Activated naive CD4-positive, alpha-beta T cell (primary cell): ENCODE measurements at places on chromosomes 7 and 10.

DNA sequence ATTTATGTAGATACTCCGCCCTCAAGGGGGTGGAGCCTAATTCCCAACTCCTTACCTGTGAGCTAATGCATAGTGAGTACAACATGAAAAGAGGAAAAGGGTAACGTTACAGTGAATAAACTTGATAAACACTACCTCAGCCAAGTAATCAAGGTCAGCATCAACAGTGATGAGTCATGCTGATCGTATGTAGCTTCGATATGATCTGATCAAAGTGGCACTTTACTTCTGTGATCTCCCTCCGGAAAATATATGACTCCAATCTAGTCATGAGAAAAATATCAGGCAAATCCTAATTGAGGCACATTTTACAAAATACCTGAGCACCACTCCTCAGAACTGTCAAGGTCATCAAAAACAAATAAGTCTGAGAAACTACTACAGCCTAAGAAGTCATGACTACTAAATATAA lies 70.4 kb downstream of the VTI1A start:
- DNase-seq: no peak

GRCh38 chr10:8054244-8054493 lies 319 bp upstream of the GATA3 start:
- no peak for DNase-seq

DNA sequence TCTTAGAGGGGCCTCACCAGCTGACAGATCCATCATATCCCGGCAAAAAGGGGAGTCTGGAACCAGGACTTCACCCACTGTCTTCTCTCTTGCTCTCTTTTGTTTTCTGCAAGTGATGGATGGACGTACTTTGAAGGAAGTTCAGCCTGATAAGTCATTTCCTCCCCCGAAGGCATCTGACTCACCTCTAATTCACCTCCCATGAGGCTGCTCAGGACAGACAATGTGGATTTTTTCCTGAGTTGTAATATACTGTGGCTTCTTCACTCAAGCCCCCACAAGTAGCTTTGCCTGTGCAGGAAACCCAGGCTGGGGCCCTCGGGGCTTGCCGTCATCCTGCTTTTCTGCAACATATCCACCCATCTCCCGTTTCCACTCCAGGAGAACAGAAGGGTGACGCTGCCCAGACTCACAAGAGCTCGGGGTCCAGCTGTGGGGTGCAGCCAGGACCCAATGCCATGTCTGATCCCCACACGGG lies 70.4 kb downstream of the ASB13 start:
- DNase-seq: no peak

GRCh38 chr10:29959586-29959985 lies 99.8 kb downstream of the JCAD start:
- no peak for DNase-seq

DNA sequence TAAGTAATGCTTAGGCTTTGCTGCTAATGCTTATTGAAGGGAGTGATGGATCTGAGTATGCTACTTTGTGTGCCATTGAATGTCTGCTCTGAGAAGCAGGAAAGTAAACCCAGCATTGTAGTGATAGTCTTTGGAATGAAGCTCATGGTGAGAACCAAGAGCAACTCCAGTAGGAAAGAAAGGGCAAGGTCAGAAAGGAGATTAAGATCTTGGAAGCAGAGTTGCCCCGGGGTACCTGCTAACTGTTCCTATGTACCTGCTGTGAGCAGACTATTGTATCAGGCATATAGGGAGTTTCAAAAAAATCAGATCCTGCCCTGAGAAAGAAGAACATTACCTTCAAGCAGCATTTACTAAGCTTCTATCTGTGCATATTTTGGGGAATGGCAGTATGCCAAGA lies 54.5 kb upstream of the AASS start:
- no peak for DNase-seq

- DNase-seq: no peak
These were observed 85.2 kb downstream of the CHST15 start for GRCh38 chr10:124008187-124008586.

- no peak for DNase-seq
These were observed at the start of gene CTTNBP2 for GRCh38 chr7:117873310-117874190. Gene CTTNBP2, minus strand, starts transcription at chr7:117873441. Its CDS starts 26 bp downstream, at chr7:117873415.

DNA sequence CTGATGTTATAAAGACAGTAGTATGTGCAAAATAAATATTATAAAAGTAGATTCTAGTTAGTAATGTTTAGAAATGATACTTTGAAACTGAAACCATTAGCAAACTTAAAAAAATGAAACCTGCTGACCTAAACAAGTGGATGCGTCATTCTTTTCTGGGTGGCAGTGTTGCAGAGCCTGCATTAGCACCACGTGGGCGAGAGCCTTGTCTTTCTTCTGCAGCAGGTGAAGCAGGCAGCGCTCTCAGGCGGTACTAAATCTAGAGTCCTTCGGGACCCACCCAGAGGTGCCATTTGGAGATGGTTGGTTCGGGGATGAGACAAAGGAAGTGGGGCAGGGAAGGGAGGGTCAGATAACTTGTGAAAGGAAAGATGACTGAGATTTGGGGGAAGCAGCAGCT lies 759.1 kb upstream of the IGFBP3 start:
- no peak for DNase-seq

DNA sequence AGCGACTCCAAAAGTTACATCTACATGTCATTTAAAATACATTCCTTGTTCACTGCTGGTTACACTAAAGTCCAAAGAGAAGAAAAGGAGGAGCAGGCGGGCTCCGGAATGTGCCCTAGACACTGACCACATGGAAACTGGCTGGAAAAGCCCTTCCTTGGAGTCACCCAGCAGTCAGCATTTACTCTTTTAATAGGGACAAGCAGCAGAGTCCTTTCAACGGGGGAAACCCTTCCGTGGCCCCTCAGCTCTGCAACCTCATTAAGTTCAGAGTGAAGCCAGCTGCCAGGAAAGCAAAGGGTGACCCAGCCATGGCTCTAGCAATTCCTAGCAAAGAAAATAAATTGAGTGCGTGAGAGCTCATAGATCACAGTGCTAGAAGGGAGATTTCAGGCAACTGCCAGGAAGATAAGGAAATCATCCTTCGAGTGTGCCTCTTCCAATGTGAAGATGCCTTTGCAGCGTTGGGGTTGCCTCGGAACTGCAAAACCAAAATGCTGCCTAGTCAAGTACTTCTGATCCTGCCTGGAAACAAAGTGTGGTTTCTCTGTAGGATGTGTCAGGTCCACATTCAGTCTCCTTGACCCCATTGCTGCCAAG lies 101.6 kb downstream of the SORBS1 start:
- DNase-seq: no peak

- DNase-seq: no peak
These were observed 857 bp downstream of the MEOX2 start for GRCh38 chr7:15685358-15686294.

DNA sequence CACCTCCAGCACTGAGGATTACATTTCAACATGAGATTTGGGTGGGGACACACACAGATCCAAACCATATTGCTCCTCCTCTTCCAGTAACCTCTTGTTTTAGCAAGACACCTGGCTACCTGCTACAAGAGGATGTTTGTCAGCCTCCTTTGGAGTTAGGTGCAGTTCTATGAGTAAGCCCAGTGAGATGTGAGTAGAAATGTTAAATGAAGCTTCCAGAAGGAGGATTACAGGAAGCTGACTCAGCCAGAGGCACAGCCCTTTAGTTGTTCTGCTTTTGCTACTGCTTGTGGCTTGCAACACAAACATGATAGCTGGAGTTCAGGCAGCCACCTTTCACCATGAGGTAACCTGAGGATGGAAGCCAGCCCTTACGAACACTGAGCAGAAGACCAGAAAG lies 382.7 kb upstream of the RNF32 start:
- no peak for DNase-seq

DNA sequence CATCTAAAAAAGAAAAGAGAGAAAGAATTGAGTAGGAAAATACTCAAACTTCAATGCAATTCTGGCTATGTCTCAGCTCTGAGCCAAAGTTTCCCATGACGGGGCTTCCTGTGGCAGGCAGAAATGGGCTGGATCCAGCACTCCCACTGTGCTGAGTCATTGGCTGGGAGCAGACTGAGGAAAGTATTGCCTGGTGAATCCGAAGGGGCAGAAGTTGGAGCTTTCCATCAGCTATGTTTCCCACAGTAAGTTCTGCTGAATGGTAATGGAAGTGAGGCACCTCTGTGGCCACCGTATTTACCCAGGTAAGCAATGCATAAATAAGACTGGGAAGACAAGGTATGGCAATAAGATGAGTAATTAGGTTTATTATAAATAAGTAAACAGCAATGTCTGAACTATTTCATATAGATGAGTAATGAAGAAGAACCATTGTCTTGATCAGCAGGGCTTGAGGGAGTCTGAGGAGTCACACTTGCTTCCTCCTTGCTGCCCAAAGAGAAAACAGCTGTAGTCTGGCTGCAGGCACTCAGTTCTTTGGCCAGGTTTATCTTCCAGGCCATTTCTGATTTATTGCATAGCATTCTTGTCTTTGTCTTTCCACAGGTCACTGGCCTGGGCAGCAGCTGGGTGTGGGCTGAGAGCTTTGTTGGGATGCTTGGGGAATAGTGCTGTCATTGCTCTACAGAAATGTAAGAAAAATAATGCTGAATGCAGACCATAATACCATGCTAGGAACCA lies 255.3 kb downstream of the DNAJB9 start:
- DNase-seq: no peak

GRCh38 chr10:12375076-12375504 lies 25.7 kb downstream of the CAMK1D start:
- DNase-seq: no peak

GRCh38 chr7:151349507-151349853 lies 7.9 kb downstream of the NUB1 start:
- no peak for DNase-seq

DNA sequence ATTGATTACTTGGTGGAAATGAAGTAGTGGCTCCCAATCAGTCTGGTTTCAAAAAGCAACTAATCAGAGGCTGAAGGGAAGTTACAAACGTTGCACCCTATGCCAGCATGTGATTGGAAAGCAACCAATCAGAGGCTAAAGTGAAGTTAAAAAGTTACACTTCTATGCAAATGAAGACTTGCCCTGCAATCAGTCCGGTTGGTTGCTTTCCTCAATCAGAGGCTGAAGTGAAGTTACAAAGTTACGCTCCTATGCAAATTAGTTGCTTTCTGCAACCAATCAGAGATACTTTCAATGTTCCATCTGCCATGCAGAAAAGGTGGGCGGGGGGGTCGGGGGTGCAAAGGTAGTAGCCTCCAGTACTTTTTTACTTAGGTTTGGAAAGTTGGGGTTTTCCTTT lies 1077.1 kb downstream of the TYW1 start:
- DNase-seq: no peak

DNA sequence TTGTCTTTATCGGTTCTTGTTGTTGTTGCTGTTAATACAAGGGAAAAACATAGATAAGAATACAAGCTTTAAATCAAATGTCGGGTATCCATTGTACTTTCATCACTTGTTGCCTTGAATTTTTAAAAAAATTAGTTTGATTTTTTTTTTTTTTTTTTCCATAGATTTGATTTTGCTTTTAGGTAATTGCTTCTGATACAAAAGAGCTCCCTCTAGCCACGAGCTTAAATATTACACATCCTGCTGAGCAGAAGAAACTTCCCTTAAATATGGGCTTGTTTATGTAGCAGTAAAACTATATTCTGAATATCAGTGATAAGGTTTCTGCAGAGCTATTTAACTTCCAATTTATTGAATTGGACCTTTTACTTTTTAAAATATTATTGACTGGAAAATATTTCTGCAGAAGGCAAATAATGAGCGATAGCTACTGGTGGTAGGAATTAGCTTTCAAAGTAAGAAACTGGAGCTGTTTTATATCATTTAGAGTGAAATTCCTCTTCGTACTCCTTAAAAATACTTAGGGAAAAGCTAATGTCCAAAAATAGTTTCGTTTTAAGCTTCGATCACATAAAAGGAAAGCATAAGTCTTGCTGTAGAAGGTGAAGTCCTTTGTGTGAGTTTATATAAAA lies 216.9 kb downstream of the POLR1F start:
- no peak for DNase-seq

- no peak for DNase-seq
These were observed 103.2 kb upstream of the CYP26C1 start for GRCh38 chr10:92957223-92958010.

DNA sequence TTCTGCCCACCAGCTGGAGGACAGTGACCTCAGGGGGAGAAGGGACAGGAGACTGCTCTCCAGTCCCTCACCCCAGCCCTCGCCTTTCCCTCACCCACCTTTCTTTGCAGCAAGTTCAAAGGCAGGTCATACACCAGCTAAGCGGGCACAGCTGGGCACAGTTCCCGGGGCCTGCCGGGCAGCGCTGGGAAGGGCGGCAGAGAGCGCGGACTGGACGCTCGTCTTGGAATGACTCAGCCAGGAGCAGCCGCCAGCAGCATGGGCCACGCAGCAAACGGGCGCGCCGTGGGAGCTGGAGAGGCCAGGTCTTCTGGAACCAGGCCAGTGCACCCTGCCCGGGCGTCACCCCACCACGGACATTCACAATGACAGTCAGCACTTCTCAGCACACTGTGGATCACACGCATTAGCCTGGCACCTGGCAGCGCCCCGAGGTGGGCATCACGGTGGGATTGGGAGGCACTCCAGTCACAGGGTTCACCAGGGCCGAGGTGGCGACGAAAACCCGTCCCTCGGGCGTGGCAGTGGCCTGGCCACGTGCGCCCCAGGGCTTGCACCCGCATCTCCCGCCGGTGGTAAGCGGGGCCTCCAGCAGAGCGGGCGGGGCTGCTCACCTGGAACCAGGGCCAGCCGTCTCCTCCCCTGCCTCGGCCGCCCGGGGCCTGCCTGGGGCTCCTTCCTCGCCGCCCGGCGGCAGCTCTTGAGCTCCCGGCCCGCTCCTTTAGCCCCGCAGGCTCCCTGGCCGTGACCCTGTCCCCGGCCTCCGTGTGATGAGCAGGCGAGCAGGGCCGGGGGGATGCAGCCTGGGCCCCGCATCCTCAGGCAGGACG lies 29.0 kb upstream of the WDFY4 start:
- DNase-seq: no peak

DNA sequence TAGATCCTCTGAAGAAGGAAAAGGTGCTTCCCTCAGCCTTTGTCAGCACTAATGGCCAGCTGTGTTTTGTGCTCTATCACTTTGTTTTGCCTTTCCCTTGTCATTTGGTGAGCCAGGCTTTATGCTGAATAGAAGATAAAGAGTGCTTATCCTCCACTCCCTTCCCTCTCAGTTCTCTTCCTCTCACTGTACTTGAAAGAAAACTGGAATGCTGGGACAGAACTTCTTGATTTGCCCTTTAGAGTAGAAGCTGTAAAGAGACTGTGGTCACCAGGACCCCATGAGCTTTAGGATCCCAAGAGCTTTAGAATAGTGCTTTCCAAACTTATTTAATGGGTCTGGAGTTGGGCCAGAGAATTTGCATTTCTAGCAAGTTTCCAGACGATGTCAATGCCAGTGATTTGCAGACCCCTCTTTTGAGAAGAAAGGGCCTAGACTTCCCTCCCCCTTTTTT lies 81.4 kb downstream of the LRRC4 start:
- no peak for DNase-seq

DNA sequence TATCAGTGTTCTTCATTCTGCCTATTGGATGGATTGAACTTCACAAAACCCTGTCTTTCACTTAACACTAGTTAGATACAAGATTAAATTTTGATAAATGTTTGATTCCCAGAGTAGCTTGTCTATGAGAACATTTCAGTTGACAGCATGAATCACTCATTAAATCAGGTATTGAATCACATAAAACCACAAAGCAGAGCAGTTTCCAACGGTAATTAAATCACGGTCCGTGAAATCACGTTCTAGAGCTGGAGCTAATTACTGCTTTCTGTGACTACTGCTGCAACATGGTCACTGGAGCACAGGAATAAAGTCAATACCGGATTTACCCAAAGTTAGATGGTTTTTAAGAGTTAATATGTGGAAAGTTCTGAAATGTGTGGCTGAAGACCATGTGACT lies 257.8 kb upstream of the PCDH15 start:
- no peak for DNase-seq
